Fibroblast of lung (primary cell): ENCODE measurements at places on chromosomes 12 and 14. TPM values are rescaled to one million over a fixed set of nuclear protein-coding genes. Genes with fewer than 3 reads are reported as not detected.

Gene ASB2
- 0.51 and 0.99 TPM in 2 replicates for total RNA-seq

Gene GUCY2C
- not detected in 2 replicates for total RNA-seq

Gene HEATR5A
- 44.9 and 59.8 TPM in 2 replicates for total RNA-seq

Gene SERPINA3
- 0.50 and 7.2 TPM in 2 replicates for total RNA-seq

Gene PPP4R4
- total RNA-seq: 0.51 and 0.99 TPM in 2 replicates

Gene SLC35F4
- total RNA-seq: not detected in 2 replicates

Gene TMPO
- 37.8 and 42.1 TPM in 2 replicates for total RNA-seq

Gene MIP
- not detected in 2 replicates for total RNA-seq

Gene FOXJ2
- total RNA-seq: 5.4 and 8.3 TPM in 2 replicates

Gene PTPRO
- 0.26 and 0.33 TPM in 2 replicates for total RNA-seq

Gene TMPRSS12
- total RNA-seq: not detected in 2 replicates

Gene HOXC5
- total RNA-seq: under 0.01 TPM in 1 of 2 replicates, not detected in the other

Gene ATXN7L3B
- 22.3 and 23.0 TPM in 2 replicates for total RNA-seq
